Aorta (tissue), 5 donors: ENCODE measurements at places on chromosomes 2 and 18. TPM values are rescaled to one million over a fixed set of nuclear protein-coding genes. Genes with fewer than 3 reads are reported as not detected.

DNA sequence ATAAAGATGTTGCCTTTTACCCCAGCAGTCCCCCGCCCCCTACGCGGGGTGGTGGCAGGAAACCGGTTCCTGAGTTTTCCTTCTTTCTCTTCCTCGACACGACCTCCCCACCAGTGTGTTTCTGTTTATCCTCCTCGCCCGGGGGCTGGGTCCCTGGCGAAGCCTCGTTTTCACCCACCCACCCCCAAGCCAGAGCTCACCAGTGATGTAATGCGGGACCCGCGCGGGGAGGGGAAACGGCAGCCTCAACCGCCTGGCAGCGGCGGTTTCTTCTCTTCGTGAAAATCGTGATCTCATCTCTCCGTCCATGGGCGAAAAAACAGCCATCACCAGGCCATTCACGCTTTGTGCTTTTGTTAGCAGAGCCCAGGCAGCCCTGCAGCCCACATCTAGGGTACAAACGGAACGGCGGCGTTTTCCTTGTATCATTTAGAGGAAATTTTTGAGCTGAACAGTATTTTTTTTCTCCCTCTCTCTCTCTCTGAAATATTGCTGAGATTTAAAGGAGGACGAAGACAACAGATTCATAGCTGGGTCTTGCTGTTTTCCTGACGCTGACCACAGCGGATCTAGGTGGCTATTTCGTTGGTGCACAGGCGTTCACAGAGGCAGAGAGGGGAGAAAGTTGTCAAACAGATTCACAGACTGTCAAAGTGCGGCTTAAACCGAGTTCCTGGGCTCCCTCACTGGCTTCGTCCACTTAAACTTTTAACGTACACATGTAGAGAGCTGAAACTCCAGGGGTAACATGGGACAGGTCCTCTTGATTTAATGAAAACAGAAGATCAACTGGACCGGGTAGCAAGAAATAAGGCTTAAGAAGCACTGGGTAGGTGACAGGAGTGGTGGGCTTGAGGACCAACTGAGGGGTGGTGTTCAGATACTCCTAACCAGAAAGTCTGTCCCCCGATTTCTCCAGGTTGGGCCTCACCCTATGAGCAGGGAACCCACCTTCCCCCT is 21.9 kb upstream of the PAX3 start:
- DNase-seq: no peak

The FAP gene
- total RNA-seq: 65.8 TPM

The CCDC102B gene
- 13.3 TPM for total RNA-seq

GRCh38 chr2:190511104-190511503 is 23.4 kb downstream of the NEMP2 start:
- no peak for DNase-seq

GRCh38 chr2:174344716-174345461 is 10.1 kb downstream of the SP9 start:
- DNase-seq: no peak

GRCh38 chr2:3641841-3642421 is 16.1 kb upstream of the ALLC start:
- DNase-seq: peak; percentile 51

The ITGB6 gene
- total RNA-seq: not detected

The HOXD12 gene
- total RNA-seq: not detected

GRCh38 chr18:51811883-51812282 is 528.1 kb upstream of the DCC start:
- DNase-seq: no peak

The ZNF513 gene
- 18.7 TPM for total RNA-seq

DNA sequence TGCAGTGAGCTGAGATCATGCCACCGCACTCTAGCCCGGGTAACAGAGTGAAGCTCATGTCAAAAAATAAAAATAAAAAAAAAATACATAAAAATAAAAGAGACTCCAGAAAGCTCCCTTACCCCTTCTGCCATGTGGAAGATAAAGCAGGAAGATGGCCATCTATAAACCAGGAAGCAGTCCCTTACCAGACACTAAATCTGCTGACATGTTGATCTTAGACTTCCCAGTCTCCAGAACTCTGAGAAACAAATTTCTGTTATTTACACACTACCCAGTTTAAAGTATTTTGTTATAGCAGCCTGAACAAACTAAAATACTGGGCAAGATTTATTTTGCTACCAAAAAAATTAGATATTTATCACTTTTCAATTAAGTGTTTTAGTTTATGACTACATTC is 136.2 kb upstream of the SMAD7 start:
- DNase-seq: no peak

- peak; percentile 76 for DNase-seq
These were observed 132.2 kb downstream of the DOCK10 start for GRCh38 chr2:224909885-224910573.

- DNase-seq: no peak
These were observed 27.7 kb downstream of the BIRC6 start for GRCh38 chr2:32384529-32384928.

DNA sequence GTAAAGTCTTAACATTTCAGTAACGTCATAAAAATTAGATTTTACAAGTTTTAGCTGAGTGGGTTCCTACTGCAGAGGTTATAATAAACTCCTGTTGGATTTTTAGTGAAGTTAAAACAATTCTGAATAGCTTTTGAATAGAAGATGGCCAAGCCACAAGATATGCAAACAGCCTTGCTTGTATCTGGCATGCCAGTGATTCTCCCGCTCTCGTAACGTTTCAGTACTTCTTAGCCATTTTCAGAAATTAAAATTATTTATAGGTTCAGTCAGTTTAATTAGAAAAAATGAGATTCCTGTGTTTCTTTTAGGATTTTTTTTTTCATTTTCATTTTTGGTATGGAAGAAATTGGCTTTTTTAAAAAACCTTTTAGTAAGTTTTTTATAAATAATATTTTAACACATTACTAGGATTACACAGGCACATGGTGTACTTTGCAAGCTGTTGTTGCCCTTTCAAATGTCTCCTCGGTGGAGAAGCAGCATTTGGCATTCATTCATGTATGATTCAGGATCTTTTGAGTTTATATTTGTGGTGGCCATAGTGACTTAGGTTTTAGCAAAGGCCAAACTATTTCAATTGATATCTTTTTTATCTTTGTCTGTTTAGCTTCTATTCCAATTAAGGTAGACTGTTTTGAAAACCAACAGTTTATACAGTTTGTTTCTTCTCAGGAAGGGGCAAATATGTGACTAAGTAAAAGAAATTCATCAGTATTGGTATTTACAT is 30.6 kb upstream of the RND3 start:
- no peak for DNase-seq

GRCh38 chr2:179579800-179580199 is 281.6 kb downstream of the ZNF385B start:
- DNase-seq: no peak

- DNase-seq: no peak
These were observed 124.8 kb downstream of the DTNB start for GRCh38 chr2:25548601-25549000.

The ACOXL gene
- not detected for total RNA-seq

DNA sequence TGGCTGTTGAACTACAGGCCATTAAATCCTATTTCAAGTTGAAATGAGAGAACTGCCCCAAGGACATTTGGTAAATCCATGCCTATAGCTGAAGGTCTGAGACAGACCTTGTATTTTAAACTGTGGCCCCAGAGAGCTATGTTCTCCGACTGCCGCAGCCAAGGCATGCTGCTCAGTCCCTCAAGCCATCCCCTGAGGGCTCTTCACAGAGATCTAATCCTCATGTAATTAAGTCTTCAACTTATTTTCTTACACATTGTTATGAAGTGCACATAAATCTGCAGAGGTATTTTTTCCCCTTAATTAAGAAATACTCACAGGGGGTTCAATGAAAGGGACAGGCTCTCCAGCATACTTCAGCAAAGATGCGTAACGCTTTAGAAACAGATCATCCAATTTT is 50.6 kb downstream of the ABCG8 start:
- no peak for DNase-seq

The APOB gene
- total RNA-seq: 5.9 TPM

The ACTG2 gene
- total RNA-seq: 1,843 TPM

The HOXD11 gene
- total RNA-seq: 0.29 TPM

The UNC80 gene
- not detected for total RNA-seq

- DNase-seq: no peak
These were observed 368.4 kb upstream of the HS6ST1 start for GRCh38 chr2:128686881-128687555.

- no peak for DNase-seq
These were observed 204.1 kb downstream of the ARHGAP15 start for GRCh38 chr2:143333168-143333791.

- no peak for DNase-seq
These were observed 117.9 kb downstream of the NRP2 start for GRCh38 chr2:205800224-205800623.

DNA sequence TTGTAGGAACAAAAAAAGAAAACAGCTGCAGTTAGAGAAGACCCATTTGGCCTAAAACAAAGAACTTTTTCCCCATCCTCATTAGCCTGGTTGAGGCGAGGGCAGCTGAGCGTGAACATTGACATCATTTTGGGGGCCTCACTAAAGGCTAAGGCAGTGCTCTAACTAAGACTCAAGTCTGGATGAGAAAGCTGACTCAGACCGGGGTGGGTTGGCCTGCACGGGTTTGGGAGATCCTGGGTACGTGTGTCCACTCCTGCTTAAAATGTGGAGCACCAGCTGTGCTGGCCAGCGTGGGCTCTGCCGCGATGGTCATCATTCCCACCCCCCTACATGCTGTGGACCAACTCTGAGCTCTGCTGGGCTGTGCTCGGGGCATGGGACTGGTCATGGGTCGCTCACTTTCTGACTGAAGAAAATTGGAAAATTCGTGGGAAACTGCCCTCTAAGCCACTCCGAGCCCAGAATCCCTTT is 86.0 kb upstream of the TMEM247 start:
- no peak for DNase-seq

The SP100 gene
- total RNA-seq: 171 TPM

- no peak for DNase-seq
These were observed 274.7 kb downstream of the ZNF521 start for GRCh38 chr18:25077038-25077943.

- no peak for DNase-seq
These were observed 214.1 kb downstream of the C1D start for GRCh38 chr2:67848551-67849285.

The PAX8 gene
- total RNA-seq: 0.45 TPM

DNA sequence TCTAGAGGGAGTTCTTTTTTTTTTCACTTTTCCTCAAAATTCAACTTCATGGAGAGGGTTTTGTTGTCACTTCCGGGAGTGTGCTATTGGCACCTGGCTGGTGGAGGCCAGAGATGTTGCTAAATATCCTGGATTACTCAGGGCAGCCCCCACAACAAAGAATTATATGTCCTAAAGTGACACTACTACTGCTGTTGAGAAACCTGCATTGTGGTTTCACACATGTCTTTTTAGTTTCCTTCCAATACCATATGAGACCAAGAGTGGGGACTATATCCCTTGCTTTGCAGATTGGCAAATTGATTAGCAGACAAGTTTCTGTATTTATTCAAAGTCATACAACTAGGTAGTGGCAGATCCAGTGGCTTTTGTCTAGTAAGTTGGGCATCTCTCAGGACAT is 826.8 kb downstream of the TRIB2 start:
- DNase-seq: no peak

The GALNT1 gene
- 65.3 TPM for total RNA-seq

- DNase-seq: no peak
These were observed 580.9 kb upstream of the TMEFF2 start for GRCh38 chr2:192775459-192776262.

DNA sequence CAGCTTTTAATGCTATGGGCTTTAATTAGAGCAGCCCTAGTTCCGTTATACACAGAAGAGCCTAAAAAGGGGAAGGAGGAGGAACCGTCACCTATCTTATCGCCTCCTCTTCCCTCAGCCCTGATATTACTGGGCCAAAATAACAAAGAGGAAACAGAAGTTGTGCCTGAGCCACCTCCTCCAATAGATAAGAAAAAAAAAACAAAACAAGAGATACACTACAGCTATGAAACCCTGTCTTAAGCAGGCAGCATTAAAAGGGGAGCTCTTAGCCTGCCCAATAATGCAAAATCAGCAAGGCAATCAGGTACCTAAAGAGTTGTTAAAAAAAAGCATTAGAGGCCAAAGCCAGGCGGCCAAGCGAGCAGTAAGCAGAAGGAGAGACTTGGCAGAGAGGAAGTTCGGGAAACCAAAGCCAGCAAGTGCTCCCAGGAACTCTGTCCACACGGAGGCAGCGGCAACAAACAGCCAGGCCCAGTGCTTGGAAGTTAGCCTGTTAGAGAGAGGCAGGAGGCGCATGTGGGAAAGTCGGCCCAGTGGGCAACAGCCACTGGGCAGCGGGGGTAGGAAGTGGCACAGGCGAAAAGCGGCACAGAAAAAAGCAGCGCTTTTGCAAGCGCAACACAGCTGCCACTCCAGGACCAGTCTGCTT is 41.8 kb upstream of the PDK1 start:
- peak; percentile 66 for DNase-seq

GRCh38 chr18:37362158-37362890 is 203.3 kb downstream of the CELF4 start:
- no peak for DNase-seq

DNA sequence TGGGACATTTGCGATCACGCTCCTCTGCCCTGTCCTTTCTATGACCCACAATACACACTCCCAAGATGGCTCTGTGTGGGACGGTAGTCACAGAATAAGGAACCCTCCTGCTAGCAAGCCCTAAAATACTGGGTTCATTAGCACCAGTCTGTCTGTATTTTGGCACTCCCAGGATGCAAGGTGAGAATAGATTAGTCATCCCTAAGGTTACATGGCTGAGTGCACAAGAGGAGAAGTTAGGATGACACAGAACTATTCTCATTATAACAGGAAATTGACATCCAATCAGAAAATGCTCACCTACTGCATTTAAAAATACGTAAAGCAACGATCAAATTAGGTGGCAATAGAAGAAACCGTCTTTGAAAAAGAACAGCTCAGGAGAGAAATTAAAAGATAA is 590.2 kb downstream of the EPHA4 start:
- DNase-seq: no peak

The DCDC2C gene
- not detected for total RNA-seq

The CCDC142 gene
- 16.1 TPM for total RNA-seq

- no peak for DNase-seq
These were observed 91.4 kb upstream of the AQP4 start for GRCh38 chr18:26956863-26957262.

- DNase-seq: no peak
These were observed 27.3 kb downstream of the SPTBN1 start for GRCh38 chr2:54483426-54483825.

GRCh38 chr2:182649316-182649715 is 66.7 kb upstream of the DNAJC10 start:
- DNase-seq: no peak

The MARCO gene
- total RNA-seq: 29.2 TPM

- no peak for DNase-seq
These were observed 162.6 kb upstream of the FN1 start for GRCh38 chr2:215598376-215598975.

- DNase-seq: no peak
These were observed 16.8 kb downstream of the HDLBP start for GRCh38 chr2:241298673-241299072.

The SNTG2 gene
- total RNA-seq: 4.5 TPM

DNA sequence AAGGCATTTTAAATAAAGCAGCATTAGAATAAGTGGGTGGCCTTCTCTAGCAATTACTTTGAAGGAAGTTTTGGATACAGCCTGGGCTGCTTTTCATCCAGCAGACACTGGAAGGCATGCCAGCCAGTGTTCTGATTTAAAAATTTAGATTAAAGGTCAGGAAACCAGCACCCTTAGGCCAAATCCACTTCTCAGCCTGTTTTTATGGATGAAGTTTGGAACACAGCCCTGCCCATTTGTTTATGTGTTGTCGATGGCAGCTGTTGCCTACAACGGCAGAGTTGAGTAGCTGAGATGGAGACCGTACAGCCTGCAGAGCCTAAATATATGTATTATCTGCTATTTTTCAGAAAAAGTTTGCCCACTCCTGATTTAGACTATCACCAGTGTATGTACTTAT is 313.6 kb upstream of the ACVR2A start:
- no peak for DNase-seq

GRCh38 chr2:24824966-24825882 is 32.0 kb downstream of the CENPO start:
- peak; percentile 57 for DNase-seq
